ENCODE measurements at places on chromosomes 2 and 18. TPM values are rescaled to one million over a fixed set of nuclear protein-coding genes. Genes with fewer than 3 reads are reported as not detected.

Gene CYP27C1
- total RNA-seq: 5.3 TPM

Gene NETO1
- total RNA-seq: not detected

Gene PROM2
- total RNA-seq: not detected

Gene KCNK3
- total RNA-seq: 1.4 TPM
